GM18507 (cell line): ENCODE measurements at places on chromosomes 11 and 22.
A peak's percentile ranks its signal among the peaks of the same experiment; 100 is the strongest.

DNA sequence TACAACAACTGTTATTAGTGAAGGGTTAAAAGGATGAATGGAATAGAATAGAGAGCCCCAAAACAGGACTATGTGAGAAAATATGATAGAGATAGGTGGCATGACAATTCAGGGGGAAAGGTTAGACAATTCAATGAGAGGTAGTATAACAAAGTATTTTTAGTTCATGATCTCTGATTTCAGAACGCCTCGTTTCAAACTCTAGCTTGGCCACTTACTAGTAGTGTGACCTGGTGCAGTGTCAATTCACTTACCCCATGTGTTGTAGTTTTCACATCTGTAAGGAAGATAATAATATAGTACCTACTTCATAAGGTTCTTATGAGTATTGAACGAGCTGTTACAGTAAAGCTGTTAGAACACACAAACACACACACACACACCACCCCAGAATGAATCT is 308.0 kb downstream of the SWAP70 start:
- no peak for DNase-seq

DNA sequence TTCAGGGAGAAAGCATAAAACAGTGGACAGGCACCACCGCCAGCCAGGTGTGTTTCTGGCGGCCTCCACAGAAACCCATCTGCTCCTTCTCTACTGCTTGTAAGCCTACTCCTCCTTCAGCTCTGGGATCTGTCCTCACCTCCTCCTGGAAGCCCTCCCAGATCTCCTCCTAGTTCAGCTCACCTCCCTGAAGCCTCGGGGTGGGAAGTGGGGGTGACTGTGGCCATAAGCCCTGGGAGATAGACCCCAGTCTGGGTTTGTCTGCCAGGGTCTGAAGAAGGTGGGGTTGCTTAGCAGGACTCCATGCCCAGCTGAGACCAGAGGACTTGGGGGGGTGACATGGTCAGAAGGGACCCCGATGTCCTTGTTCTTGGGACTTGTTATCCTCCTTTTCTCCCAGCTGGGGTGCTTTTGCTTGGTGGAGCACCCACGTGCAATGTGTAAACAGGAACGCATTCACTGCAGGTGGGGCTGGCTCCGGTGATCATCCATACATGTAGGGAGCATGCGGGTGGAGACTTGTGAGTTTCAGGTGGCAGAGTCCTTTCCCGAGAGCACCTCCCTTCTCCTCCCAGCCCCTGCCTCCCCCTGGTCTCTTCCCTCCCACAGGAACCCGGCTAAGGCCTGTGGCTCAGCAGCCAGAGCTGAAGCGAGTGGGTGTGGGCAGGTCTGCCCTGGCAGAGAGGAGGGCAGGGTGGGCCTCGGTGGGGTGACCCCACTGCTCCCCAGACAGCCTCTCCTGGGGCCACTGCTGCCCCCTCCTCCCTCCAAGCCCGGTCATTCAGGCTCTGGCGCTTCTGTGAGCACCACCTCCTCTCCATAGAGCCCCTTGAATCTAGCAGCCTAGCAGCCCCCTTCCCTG is 25.9 kb downstream of the MRGPRG start:
- DNase-seq, result no peak

DNA sequence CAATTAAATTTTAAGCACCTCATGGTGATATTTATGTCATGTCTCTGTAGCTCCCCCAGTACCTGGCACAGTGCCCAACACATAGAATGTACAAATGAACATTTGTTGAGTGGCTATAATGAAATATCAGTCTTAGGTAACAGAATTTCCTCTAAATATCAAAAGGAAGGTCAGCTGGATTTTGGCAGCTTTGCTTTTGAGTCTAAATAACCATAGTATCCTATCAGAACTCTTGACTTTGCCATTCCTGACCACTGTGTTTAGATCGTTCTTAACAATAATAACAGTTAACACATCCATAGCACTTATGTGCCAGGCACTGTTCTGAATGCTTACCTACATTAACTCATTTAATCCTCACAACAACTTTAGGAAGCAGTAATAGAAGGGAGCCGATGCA is 26.6 kb downstream of the TMEM123 start:
- DNase-seq, result no peak

GRCh38 chr22:45090497-45090910 is 73.2 kb upstream of the NUP50 start:
- DNase-seq, result no peak

DNA sequence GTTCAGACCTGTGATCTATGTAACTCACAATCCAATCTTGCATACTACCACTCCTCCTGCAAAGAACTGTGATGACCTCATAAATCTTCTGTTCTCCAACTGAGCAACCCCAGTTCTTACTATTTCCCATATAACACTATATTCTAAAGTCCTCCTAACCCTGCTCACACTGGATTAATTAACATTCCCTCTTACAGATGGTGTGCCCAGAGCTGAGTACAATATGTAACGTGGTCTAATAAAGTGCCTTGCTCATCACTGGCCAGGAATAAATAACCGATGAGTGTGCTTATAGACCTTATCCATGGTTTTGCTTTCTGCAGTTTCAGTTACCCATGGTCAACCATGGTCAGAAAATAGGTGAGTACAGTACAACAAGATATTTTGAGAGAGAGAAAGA is 28.6 kb downstream of the PRCP start:
- no peak for DNase-seq

DNA sequence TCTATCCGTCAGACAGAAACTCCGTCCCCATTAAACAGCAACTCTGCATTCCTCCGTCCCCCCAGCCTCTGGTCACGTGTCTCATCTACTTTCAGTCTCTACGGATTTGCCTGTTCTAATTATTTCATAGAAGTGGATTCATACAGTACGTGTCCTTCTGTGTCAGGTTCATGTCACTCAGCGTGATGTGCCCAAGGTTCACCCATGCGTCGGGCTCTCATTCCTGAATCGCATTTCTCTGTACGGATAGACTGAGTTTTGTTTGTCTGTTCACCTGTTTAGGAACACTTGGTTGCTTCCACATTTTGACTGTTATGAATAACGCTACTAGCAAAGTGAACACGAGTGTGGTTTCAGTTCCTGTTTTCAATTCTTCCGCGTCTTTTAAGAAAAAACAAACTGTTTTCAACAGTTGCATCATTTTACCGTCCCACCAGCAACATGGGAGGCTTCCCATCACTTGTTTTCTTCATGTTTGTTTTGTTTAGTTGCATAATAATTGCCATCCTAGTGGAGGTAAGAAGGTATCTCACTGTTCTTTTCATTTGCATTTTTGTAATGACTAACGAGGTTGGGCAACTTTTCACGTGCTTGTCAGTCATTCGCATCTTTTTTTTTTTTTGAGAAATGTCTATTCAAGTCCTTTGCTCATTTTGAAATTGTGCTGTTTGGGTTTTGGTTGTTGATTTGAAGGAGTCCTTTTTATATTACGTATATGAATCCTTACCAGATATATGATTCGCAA is 8.9 kb upstream of the NLRP6 start:
- no peak for DNase-seq

- DNase-seq, result no peak
These were observed 84.9 kb downstream of the ATXN10 start for GRCh38 chr22:45756558-45756957.

- DNase-seq, result no peak
These were observed 1.0 kb downstream of the PCNX3 start for GRCh38 chr11:65616575-65617001.

- DNase-seq, result no peak
These were observed 191.0 kb downstream of the MIAT start for GRCh38 chr22:26848244-26848920.

- DNase-seq, result no peak
These were observed 3.4 kb upstream of the LDHC start for GRCh38 chr11:18408558-18409291.

DNA sequence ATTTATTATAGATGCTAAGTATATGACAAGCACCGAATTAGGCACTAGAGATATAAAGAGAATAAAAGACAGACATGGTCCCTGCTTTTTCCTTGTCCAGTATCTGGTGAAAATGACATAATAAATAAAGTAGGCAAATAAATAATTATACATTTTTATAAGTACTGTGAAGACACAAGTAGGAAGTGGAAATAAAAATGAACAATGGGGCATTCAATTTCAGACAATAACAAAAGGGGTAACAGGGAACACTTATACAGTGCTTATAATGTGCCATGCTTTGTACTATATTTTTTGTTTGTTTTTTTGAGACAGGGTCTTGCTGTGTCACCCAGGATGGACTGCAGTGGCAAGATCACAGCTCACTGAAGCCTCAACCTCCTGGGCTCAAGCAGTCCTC is 4.3 kb downstream of the KBTBD3 start:
- DNase-seq, result no peak

DNA sequence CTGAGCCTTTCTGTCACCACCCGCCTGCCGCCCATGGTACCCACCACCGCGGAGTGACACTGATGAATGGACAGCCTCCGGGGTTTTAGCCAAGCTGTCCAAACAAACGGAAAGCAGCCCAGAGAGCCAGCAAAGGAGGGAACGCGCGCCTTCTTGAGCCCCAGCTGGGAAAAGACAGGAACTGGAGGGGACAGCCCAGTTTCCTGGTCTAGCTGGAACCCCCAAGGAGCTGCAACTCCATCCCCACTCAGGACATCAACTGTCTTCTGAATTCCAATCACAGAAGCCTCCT is 33.7 kb downstream of the SHISAL1 start:
- no peak for DNase-seq

DNA sequence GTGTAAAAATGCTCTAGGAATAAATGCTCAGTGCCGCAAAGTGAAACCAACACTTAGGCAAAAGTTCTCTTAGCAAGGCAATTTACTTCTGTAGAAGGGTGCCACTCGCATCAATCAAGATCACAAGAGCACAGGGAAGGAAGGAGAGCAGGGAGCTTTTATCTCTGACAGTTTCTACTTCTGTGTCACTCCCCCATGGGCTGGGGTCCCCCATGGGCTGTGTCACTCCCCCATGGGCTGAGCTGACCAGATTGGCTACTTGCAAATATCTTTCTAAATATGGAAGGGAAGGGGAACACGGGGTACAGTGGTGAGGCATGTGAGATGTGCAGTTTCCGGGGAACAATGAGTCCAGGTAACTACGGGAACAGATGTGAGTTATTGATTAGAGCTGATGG is 397 bp downstream of the OR52N2 start:
- no peak for DNase-seq

- DNase-seq, result no peak
These were observed 38.9 kb downstream of the LIMK2 start for GRCh38 chr22:31250740-31251600.

GRCh38 chr11:70828593-70829082 is 423.7 kb downstream of the SHANK2 start:
- DNase-seq, result no peak

- DNase-seq, result no peak
These were observed 249.1 kb upstream of the TBCEL start for GRCh38 chr11:120774591-120775386.

DNA sequence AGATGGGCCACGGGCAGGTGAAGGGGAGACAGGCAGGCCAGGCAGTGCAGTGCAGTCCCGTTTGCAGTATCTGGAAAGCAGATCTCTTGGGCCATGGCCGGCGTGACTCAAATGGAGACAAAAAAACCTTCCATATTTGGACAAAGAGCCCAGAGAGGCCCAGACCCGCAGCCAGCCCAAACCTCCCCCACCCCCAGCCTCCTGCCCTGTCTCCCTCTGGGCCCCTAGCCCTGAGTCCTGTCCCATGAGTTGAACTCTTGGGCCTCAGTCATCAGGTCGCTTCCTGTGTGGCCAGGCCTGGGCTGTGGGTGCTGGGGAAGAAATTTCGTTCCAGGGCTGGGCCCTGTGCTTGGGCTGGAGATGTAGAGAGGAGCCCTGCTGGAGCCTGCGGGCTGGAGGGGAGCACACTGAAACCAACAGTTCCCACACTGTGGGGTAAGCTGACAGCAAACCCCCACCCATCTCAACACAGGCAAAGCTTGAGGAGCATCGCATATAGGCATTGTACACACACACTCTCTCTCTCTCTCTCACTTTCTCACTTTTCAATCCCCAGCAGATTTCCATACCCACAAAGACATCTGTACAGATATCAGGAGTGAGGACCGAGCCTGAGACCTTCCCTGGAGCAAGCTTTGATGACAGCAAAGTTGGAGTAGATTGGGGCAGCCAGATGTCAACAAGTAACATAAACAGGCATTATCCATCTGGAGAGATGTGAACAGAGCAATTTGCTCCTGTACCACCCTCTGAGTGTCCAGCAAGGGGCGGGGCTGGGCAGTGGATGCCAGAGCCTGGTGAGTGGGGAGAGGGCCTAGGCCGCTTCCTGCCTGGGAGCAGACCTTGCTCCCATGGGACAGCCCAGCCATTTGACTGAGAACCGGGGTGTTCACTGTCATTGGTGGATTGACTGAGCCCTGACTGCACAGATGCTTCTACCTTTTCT is 17.2 kb downstream of the ARHGEF17 start:
- peak; percentile 84 for DNase-seq

- no peak for DNase-seq
These were observed 1428.6 kb downstream of the LRRC4C start for GRCh38 chr11:40030867-40031266.

- no peak for DNase-seq
These were observed 13.6 kb downstream of the BCR start for GRCh38 chr22:23193882-23194281.

- DNase-seq, result no peak
These were observed 17.0 kb downstream of the DRD2 start for GRCh38 chr11:113458189-113458588.

DNA sequence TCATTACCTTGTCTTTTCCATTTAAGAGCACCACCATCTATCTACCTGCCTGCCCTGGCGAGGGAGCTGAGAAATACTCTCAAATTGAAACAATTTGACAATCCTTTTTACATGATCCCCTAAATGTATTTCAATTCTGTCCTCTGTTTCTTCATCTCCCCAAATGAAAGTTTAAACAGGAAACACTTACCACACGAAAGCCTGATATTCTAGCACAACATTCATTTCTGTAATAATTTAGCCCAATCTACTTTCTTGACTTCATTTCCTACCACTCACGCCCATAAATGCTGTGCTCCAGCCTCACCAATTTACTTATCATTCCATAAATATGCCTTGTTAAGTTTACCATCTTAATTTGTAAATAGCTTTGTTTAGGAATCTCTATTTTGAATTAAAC is 89.8 kb upstream of the MS4A8 start:
- no peak for DNase-seq
